ENCODE measurements at places on chromosomes 5 and 9. TPM values are rescaled to one million over a fixed set of nuclear protein-coding genes. Genes with fewer than 3 reads are reported as not detected.
A peak's percentile ranks its signal among the peaks of the same experiment; 100 is the strongest.

GRCh38 chr5:109256486-109256885, 153.3 kb downstream of the PJA2 start:
- H3K4me3 ChIP-seq, result no peak overlapping the region
- H3K27ac ChIP-seq, result no peak overlapping the region
- DNase-seq, result no peak
- peaks cover 13% of the 10 kb centered on the region for H3K27me3 ChIP-seq
- no peaks in the 10 kb centered on the region for H3K36me3 ChIP-seq

- H3K4me1 ChIP-seq, result no peaks in the 10 kb centered on the region
- H3K27ac ChIP-seq, result no peak overlapping the region
- DNase-seq, result no peak
- H3K4me3 ChIP-seq, result no peak overlapping the region
- H3K36me3 ChIP-seq, result no peaks in the 10 kb centered on the region
These were observed 283.4 kb downstream of the PRELID2 start for GRCh38 chr5:145551714-145552113.

Gene PCDHAC1
- total RNA-seq, result 6.7 TPM

- no peak for DNase-seq
- H3K27me3 ChIP-seq, result no peaks in the 10 kb centered on the region
These were observed 62.8 kb downstream of the CDC14B start for GRCh38 chr9:96556701-96557461.

- peaks cover 4% of the 10 kb centered on the region for H3K36me3 ChIP-seq
- no peaks in the 10 kb centered on the region for H3K27me3 ChIP-seq
- DNase-seq, result no peak
- H3K4me1 ChIP-seq, result peaks cover 21% of the 10 kb centered on the region
- H3K27ac ChIP-seq, result peak overlapping the region; percentile 25
These were observed 55.7 kb upstream of the SAP30L start for GRCh38 chr5:154390096-154390495.

Gene SLC36A3
- total RNA-seq, result not detected

Gene TRIM23
- 10.8 TPM for total RNA-seq

- H3K4me1 ChIP-seq, result no peaks in the 10 kb centered on the region
- H3K4me3 ChIP-seq, result no peak overlapping the region
- no peak for DNase-seq
- H3K27me3 ChIP-seq, result no peaks in the 10 kb centered on the region
- H3K36me3 ChIP-seq, result no peaks in the 10 kb centered on the region
- H3K27ac ChIP-seq, result no peak overlapping the region
These were observed 15.7 kb upstream of the FBN2 start for GRCh38 chr5:128553747-128554146.

GRCh38 chr9:34252016-34252415, 73.2 kb downstream of the UBAP1 start:
- H3K36me3 ChIP-seq, result peaks cover 7% of the 10 kb centered on the region
- no peak overlapping the region for H3K4me3 ChIP-seq
- no peaks in the 10 kb centered on the region for H3K27me3 ChIP-seq
- H3K27ac ChIP-seq, result peak overlapping the region; percentile 39
- H3K4me1 ChIP-seq, result peaks cover 7% of the 10 kb centered on the region

Gene IFNA2
- total RNA-seq, result not detected

Gene IL5
- not detected for total RNA-seq

DNA sequence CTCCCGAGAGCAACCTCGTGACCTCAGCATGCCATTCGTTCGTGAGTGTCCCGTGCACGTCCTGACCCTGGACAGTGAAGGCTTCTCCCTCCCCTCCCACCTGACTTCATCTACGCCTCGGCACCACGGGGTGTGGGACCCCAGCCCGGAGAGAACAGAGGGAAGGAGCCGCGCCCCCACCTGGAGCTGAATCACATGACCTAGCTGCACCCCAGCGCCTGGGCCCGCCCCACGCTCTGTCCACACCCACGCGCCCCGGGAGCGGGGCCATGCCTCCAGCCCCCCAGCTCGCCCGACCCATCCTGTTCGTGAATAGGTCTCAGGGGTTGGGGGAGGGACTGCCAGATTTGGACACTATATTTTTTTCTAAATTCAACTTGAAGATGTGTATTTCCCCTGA, 38.3 kb upstream of the FCN2 start:
- no peak overlapping the region for H3K4me3 ChIP-seq
- peaks cover 3% of the 10 kb centered on the region for H3K4me1 ChIP-seq
- H3K36me3 ChIP-seq, result peaks cover 9% of the 10 kb centered on the region
- H3K27ac ChIP-seq, result no peak overlapping the region
- DNase-seq, result no peak
- no peaks in the 10 kb centered on the region for H3K27me3 ChIP-seq

DNA sequence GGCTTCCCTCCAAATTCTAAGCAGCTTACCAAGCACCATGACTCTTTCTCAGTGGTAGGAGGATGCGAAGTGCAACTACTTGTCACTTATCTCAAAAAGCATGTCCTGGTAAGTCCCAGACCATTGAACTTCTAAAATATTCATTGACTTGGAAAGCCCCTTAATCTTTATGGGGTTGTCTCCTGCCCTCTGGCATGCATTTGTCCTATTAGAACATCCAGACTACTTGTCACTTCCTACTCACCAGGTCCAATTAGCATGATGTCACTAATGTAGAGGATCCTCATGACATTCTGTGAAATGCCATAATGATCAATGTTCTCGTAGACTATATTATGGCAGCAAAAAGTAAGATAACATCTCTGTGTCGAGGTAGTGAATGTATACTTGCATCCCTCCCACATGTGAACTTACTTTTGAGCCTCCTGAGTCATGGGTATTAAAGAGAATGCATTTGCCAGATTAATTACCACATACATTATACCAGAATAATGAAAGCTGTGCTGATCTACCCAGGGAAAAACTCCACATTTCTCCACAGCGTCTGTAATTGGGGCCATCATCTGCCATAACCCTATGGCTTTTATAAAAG, 63.5 kb upstream of the RAD23B start:
- H3K4me3 ChIP-seq, result no peak overlapping the region
- H3K4me1 ChIP-seq, result peaks cover 17% of the 10 kb centered on the region
- no peaks in the 10 kb centered on the region for H3K36me3 ChIP-seq
- no peak overlapping the region for H3K27ac ChIP-seq
- DNase-seq, result no peak
- H3K27me3 ChIP-seq, result no peaks in the 10 kb centered on the region

Gene IL33
- 13.3 TPM for total RNA-seq

Gene KCNIP1
- total RNA-seq, result 5.3 TPM

Gene CNTLN
- total RNA-seq, result 14.1 TPM

- H3K4me3 ChIP-seq, result no peak overlapping the region
- H3K27ac ChIP-seq, result no peak overlapping the region
- no peaks in the 10 kb centered on the region for H3K27me3 ChIP-seq
- DNase-seq, result no peak
These were observed 7.4 kb downstream of the ZBTB26 start for GRCh38 chr9:122923947-122924346.

GRCh38 chr9:21801683-21802417, 586 bp upstream of the MTAP start:
- H3K27me3 ChIP-seq, result peaks cover 22% of the 10 kb centered on the region
- peak overlapping the region; percentile 99 for H3K4me3 ChIP-seq
- peak overlapping the region; percentile 98 for H3K27ac ChIP-seq
- H3K36me3 ChIP-seq, result peaks cover 10% of the 10 kb centered on the region

GRCh38 chr9:18611971-18612370, 138.0 kb downstream of the ADAMTSL1 start:
- no peak overlapping the region for H3K4me3 ChIP-seq
- H3K27me3 ChIP-seq, result no peaks in the 10 kb centered on the region
- peaks cover 5% of the 10 kb centered on the region for H3K4me1 ChIP-seq
- H3K36me3 ChIP-seq, result no peaks in the 10 kb centered on the region
- peak overlapping the region; percentile 1 for H3K27ac ChIP-seq

DNA sequence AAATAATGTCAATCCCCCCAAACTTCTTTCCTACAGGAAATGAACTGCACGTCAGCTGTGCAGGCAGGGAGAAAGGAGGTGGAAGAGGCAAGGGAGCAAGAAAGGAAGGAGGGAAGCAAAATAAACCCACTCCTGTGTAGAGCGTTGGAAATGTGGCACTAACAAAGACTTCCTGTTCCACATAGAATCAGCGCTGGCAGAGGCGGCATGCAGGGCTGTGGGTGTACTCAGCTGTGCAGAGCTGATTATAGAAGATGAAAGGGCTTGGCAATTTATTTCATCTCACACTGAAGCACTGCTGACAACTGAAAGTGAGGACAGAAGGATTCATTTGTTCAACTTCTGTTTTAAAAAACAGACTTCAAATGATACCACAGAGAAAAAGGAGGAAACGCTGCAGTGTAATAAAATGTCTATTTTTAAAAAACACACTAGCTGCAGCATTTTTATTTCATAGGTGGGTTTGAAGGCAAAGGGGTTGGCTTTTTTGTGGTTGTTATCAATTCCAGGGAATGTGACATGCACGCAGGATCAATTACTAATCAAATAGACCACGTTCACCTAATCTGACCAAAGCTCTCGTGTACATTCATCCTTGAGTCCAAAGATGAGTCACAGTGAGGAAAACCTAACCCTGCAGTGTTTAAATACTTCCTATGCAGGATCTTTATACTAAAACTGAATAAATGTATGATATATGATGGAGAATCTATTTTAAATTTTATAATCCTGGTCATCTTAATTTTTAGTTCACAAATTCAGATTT, 583.5 kb downstream of the ZNF608 start:
- peaks cover 3% of the 10 kb centered on the region for H3K27me3 ChIP-seq
- no peak overlapping the region for H3K27ac ChIP-seq
- no peaks in the 10 kb centered on the region for H3K36me3 ChIP-seq

Gene PAPPA
- total RNA-seq, result 11.0 TPM

- H3K4me1 ChIP-seq, result peaks cover 5% of the 10 kb centered on the region
- H3K4me3 ChIP-seq, result no peak overlapping the region
- H3K27me3 ChIP-seq, result no peaks in the 10 kb centered on the region
These were observed 27.3 kb downstream of the AFAP1L1 start for GRCh38 chr5:149298842-149299404.

- no peak overlapping the region for H3K27ac ChIP-seq
- no peaks in the 10 kb centered on the region for H3K36me3 ChIP-seq
- peaks cover 4% of the 10 kb centered on the region for H3K27me3 ChIP-seq
These were observed 333.5 kb downstream of the DEPDC1B start for GRCh38 chr5:60366489-60366888.

GRCh38 chr5:132510076-132510475, 19.5 kb upstream of the IRF1 start:
- no peak overlapping the region for H3K4me3 ChIP-seq
- DNase-seq, result no peak
- H3K4me1 ChIP-seq, result no peaks in the 10 kb centered on the region

- H3K36me3 ChIP-seq, result peaks cover 5% of the 10 kb centered on the region
- no peak overlapping the region for H3K4me3 ChIP-seq
- no peak for DNase-seq
- H3K4me1 ChIP-seq, result peaks cover 5% of the 10 kb centered on the region
These were observed 360.4 kb upstream of the ZNF608 start for GRCh38 chr5:125106881-125107280.

GRCh38 chr5:74320526-74320925, 320.0 kb downstream of the ENC1 start:
- no peak overlapping the region for H3K4me3 ChIP-seq
- no peaks in the 10 kb centered on the region for H3K36me3 ChIP-seq
- H3K27ac ChIP-seq, result peak overlapping the region; percentile 45
- no peaks in the 10 kb centered on the region for H3K27me3 ChIP-seq
- no peak for DNase-seq

DNA sequence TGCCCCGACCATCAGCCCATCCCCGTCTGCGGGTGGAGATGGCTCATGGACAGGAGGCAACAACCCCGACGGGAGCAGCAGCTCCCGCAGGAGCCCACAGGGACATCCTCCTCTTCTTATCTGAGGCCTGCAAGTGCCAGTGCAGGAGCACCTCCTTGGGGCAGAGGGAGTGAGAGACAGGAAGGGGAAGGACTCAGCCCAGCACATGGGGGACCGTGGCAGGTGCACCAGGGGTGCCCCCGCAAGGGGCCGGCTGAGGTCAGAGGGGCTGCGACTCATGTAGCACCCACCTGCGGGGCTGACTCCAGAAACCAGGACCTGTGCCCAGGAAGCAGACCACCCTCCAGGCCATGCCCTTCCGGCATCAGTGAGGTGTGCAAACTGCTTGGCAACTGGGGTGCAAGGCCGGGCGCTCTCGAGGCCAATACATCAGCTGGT, 259.8 kb upstream of the ADAMTS16 start:
- H3K4me3 ChIP-seq, result no peak overlapping the region
- peaks cover 9% of the 10 kb centered on the region for H3K4me1 ChIP-seq
- H3K36me3 ChIP-seq, result no peaks in the 10 kb centered on the region
- DNase-seq, result no peak
